Germinal center (tissue), 1 donor: ENCODE measurements at places on chromosomes 4 and X.

DNA sequence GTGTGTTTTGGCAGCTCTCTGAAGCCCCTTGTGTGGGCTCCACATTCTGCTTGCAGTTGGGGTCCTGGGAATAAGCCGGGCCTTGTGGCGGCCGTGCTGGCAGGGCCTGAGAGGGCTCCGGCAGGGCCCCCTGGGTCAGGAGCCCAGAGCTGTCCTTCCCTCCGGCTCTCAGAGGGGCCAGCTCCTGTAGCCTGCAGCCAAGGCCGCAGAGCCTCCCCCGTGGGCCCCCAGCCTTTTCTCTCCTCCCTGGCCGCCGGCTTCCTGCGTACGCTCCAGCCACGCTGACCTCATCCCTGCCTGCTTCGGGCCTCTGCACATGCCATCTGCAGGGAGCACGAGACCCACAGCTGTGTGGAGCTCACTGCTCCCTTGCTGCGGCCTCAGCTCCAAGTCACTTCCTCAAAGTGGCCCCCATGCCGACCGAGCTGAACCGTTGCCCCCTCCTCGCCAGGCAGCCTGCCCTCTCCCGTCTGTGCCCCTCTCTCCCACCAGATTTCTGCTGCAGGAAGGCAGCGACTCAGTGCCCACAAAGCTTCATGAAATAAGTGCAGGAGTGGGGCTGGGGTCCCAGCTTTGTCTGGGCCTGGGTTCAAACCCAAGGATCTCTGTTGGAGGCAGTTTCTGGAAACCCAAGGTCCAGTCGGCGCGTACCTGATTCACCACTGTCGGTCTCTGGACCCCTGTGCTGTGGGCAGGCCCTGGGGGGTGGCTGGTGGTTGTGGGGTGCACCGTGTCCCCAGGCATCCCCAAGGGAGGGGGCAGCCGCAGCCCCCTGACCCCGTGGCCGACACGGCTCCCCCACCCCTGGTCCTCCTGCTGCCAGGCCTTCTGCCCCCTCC is 57.1 kb upstream of the NKX1-1 start:
- no peak for DNase-seq

DNA sequence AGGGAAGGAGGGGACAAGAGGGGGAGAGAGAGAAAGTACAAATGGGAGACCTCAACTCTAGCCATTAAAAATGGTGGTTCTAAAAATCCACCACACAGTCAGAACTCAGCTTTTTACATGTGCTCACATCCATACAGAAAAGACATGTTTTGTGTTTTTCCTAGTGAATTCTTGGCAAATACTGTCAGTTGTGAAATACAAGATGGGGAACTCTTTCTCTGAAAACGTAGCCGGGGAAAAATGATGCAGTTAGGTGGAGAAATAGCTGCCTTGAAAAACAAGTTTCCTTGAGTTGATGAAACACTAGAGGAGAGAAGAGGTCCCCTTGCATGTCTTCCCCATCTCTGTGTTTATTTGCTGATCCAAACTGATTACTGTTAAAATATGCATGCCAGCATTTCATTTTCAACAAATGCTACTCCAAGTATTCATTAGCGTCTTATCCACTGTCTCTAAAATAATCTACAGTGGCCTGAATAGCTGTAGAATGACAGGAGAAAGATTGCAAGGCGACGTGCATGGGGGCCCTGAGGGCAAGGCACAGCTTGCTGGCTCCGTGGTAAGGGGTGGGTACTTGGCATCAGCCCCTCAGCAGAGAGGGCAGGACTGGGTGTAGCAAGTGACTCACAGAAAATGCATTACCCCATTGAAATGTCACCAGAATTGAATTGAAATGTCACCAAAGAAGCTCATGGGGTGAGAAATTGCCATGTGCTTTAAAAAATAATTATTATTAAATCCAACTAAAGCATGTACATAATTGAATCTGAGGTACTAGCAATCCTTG is 48.1 kb upstream of the TBL1X start:
- DNase-seq, result no peak

DNA sequence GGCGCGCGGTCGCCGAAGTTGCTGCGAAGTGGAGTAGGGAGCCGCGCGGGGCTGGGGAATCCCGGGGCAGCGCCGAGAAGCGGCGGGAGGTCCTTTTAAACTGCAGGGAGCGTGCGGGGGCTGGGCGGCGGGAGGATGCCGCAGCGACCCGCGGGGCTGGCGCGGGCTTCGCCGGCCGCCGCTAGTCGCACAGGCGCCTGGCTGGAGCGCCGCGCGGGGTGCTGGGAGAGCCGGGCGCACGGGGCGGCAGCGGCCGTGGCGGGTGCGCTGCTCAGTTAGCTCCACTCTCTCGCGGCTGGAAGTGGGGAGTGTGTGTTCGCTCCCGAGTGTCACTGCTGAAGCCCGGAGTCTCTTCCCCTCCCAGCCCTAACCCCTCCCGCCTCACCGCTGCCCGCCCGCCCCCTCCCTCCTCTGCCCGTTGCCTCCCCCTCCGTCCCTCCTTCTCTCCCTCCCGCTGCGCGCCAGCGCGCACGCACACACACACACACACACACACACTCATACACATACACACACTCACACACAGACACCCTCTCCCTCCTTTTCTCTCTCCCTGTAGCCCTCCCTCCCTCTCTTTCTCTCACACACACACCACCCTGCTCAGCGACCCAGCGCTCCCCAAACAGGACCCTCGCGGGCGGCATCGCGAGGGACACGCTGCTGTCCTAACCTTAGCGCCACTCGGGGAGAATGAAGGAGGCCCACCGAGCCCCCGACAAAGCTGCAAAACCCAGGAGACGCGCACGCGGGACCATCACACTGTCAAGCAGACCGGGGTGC is at the start of gene NDNF:
TSS of gene NDNF (minus strand) at position 312 of the 780 bp plus-strand sequence. CDS start 26,698 bp downstream, outside the sequence.
- no peak for DNase-seq

- peak; percentile 57 for DNase-seq
Measured at GRCh38 chr4:2261110-2261852, 628 bp downstream of the MXD4 start.

- no peak for DNase-seq
Measured at GRCh38 chr4:5374592-5374991, 323.3 kb downstream of the STK32B start.

DNA sequence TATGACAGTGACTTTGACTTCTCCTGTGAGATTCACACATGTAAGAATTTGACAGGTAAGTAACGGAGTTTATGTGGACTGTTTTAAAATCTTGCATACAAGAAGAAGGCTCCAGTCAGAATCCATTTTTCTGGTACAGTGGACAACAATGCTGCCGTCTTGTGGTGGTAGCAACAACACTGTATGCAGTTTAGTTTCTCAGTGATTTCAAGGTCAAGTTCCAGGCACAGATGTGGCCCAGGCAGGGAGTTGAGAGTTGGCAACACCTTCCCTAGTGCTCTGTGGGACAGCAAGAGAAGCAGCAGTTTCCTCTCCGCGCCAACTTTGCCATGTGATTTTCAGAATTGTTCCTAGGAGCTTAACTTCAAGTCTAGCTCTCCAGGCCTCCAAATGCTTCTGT is 56.0 kb upstream of the STPG2 start:
- no peak for DNase-seq

GRCh38 chr4:167854881-167855280 is 237.5 kb upstream of the ANXA10 start:
- DNase-seq, result no peak

- DNase-seq, result no peak
Measured at GRCh38 chrX:15382813-15383212, 1.4 kb downstream of the VEGFD start.

DNA sequence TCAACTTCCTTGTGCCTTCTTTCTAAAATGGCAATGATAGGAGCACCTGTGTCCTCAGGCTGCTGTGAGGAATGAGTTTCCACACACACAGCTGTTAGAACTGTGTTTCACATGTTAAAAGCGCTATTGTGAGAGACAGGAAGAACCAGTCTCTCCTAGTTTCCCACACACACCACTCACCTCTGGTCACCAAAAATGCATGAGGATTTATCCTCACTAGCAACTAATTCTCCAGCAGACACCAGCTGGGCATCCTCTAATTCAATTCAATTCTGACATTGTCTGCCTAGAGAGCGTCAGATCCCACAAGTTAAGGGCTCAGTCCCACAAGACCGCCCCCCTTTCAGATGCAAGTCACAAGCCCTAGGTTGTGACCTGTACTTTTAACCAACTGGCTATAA is 29.0 kb upstream of the SLC2A9 start:
- DNase-seq, result no peak

GRCh38 chrX:78624962-78625909 is 33.9 kb downstream of the RTL3 start:
- DNase-seq, result no peak

DNA sequence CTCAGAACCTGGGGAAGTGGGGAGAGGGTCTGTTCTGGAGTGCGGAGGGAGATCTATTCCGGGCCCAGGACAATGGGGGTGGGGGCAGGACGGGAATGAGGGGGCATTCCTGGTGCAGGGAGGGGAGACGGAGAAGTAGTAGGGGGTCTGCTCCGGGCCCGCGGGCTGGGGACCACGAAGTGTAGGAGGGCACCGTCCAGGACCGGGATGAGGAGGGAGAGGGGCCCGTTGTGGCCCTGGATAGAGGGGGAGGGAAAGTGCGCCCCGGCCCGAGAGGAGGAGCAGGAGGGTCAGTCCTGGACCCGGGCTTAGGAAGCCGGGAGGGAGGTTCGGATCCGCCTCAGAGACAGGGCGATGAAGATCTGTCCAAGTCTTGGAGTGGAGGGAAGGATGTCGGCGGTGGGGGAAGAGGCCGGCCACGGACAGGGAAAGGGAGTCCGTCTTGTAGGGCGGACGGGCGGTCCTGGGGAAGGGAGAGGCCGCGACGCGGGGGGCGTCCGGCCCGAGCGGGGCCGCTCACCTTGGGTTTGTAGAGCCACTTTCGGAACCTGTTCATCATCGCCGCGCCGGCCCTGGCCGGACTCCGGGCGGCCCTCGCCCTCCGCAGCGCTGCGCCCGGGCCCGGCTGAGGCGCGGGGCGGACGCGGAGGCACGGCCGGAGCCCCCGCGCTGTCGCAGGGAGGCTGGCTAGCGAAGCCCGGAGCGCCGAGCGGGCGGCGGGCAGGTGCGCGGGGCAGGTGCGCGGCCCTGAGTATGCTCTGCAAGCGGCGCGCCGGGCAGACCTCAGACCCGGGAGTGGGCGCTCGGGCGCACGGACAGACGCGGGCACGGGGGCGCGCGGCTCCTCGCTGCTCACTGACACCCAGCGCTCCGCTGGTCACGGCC is at the start of gene ZFYVE28:
TSS of gene ZFYVE28 (minus strand) at position 881 of the 885 bp plus-strand sequence. CDS start at position 559, 322 bp downstream.
- DNase-seq, result no peak

- peak; percentile 12 for DNase-seq
Measured at GRCh38 chr4:106502106-106502699, 133.6 kb upstream of the GIMD1 start.

DNA sequence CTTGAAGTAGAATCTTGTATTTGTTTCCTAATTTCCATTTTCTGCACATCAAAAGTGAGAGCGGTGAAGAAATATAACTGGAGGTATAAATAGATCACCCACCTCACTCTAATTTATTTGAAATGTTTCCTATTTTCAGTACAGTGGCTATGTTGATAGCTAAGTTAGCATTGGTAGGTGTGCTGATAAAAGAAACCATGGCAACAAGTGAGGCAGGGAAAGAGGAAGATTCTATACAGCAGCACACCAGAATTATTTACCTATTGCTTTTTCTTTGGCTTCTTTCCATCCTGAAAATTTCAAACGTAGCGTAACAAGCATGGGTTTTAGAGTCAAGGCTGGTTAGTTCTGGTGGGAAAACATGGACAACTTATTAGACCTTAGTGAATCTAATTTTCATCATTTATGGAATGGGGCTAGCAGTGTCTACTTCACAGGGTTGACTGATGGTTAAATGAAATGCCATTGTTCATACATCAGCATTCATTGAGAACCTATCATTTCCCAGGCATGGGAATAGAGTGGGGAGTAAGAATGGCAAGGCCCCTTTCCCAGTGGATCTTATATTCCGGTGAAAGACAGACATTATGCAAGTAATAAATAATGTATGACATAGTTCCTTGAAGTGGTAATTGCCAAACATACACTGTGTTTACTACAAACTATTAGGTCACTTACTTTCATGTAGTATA is 30.6 kb upstream of the CTSO start:
- DNase-seq, result no peak

GRCh38 chr4:76987153-76987591 is 37.6 kb downstream of the SEPTIN11 start:
- no peak for DNase-seq

- no peak for DNase-seq
Measured at GRCh38 chr4:118931786-118932185, 43.1 kb downstream of the SYNPO2 start.

GRCh38 chrX:39242187-39242586 is 440.9 kb downstream of the MID1IP1 start:
- DNase-seq, result peak; percentile 3

DNA sequence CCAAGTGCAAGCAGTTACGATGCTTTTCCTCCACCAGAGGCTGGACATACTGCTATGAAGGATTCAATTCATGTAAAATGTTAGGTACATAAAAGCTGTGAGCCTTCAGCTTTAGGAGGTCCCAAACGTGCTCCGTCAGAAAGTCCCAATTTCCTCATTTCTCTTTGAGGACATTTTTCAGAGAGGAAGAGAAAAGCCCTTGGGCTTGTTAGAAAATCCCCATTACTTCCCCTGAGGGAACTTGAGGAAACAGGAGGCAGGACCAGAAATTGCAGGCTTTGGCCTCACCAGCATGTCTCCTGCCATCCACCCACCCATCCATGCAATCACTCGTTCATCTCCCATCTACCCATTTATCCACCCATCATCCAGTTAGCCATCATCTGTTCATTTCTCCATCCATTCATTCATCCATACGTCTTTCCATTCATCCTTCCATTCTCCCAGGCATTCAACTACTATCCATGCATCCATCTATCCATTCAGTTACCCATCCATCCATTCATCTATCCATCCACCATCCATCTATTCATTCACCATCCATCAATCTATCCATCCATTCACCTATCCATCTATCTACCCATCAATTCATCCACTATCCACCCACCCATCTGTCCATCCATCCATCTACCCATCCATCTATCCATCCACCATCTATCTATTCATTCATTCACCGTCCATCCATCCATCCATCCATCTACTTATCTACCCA is 223.5 kb downstream of the AFAP1 start:
- DNase-seq, result no peak

- DNase-seq, result no peak
Measured at GRCh38 chr4:32429151-32429550, 1709.0 kb downstream of the PCDH7 start.

- no peak for DNase-seq
Measured at GRCh38 chr4:14267373-14268060, 640.0 kb upstream of the BOD1L1 start.

GRCh38 chr4:111961809-111962208 is 183.4 kb upstream of the FAM241A start:
- DNase-seq, result no peak

- DNase-seq, result no peak
Measured at GRCh38 chrX:29867971-29868370, 347.4 kb upstream of the MAGEB2 start.

- no peak for DNase-seq
Measured at GRCh38 chrX:136858007-136858756, 22.3 kb downstream of the RBMX start.
